ENCODE measurements at places on chromosomes 2 and 18.

DNA sequence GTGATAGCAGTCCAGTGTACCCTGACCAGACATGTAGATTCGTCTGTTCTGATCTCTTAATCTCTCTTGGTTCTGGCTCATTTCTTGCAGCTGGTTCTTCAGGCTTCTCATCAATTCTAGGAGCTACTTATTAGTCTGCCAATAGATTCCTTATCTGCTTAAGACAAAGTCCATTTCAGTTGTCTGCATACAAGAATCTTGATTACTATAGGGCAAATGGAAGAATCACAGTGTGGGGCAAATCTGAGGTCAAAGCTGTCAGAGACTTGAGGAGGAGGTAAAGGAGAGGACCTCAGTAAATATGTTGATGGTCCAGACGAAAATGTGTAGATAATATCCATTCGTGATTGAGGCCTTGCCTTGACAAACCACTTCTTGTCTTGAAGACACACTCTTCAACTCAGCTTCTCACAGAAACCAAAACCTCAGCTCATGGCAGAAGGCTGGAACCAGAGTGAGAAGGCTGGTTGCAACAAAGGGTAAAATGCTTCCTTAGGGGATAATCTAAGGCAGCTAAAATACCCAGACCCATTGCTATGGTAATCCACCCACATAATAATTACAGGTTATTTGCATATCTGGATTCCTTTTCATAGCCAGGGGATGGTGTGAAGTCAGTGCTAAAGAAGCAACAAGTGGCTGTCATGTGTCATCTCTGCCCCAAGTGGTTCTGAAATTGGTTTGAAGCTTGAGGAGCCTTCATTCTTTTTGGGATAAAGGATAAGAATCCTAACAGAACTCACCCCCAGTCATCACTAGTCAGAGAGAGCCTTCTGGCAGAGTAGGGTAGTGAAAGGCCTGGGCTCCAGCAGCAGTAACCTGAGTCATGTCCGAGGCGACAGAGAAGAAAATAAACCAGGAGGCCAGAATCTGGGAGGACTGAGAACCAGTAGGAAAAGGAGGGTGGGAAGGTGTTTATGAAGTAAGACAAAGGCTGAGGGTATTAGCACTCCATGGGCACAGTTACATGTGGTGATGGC is 29.2 kb upstream of the PELI1 start:
- DNase-seq: no peak

DNA sequence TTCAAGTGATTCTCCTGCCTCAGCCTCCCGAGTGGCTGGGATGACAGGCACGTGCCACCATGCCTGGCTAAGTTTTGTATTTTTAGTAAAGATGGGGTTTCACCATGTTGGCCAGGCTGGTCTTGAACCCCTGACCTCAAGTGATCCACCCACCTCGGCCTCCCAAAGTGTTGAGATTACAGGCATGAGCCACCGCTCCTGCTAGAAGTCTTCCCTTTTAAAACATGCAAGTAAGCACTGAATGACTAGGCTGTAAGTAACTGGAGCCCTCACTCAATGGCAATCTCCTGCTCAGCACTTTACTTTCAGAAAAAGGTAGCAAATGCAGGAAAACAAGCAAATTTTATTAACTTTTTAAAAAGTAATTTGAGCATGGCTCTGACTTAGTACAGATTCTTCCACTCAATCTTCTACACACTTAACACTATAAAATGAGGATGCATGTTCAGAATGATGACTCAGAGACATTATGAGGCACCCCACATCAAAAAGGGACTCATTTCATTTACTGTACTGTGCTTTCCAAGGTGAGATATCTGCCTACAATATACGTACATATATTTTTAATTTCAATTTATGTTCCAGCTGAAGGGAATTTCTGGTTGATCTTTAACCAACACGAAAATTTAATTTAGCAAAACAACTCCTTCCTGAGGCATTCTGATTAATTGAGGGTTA is 6.6 kb upstream of the NCK2 start:
- DNase-seq: no peak

GRCh38 chr2:101193033-101193626 is 41.9 kb upstream of the TBC1D8 start:
- DNase-seq: no peak

GRCh38 chr2:59000796-59001195 is 759.7 kb upstream of the FANCL start:
- no peak for DNase-seq

- DNase-seq: no peak
Observed at GRCh38 chr2:25669520-25669919, 3.9 kb downstream of the DTNB start.

All from activated gamma-delta T cell treated with anti-CD3 and anti-CD28 coated beads, Interleukin-2, amount 50 U/mL, for 16 hours (primary cell).